ENCODE measurements at places on chromosomes 4 and X. TPM values are rescaled to one million over a fixed set of nuclear protein-coding genes. Genes with fewer than 3 reads are reported as not detected.

- DNase-seq, result no peak
- H3K36me3 ChIP-seq, result no peaks in the 10 kb centered on the region
- H3K27ac ChIP-seq, result no peak overlapping the region
Observed at GRCh38 chr4:153535772-153536513, 69.8 kb downstream of the TMEM131L start.

GRCh38 chr4:98467627-98468072, 190.8 kb downstream of the TSPAN5 start:
- H3K4me3 ChIP-seq, result peak overlapping the region; percentile 77
- DNase-seq, result peak; percentile 92
- peak overlapping the region; percentile 85 for H3K27ac ChIP-seq
- H3K4me1 ChIP-seq, result peaks cover 35% of the 10 kb centered on the region

GRCh38 chr4:85028910-85029309, 62.4 kb upstream of the WDFY3 start:
- no peaks in the 10 kb centered on the region for H3K36me3 ChIP-seq
- H3K4me1 ChIP-seq, result no peaks in the 10 kb centered on the region
- DNase-seq, result no peak

DNA sequence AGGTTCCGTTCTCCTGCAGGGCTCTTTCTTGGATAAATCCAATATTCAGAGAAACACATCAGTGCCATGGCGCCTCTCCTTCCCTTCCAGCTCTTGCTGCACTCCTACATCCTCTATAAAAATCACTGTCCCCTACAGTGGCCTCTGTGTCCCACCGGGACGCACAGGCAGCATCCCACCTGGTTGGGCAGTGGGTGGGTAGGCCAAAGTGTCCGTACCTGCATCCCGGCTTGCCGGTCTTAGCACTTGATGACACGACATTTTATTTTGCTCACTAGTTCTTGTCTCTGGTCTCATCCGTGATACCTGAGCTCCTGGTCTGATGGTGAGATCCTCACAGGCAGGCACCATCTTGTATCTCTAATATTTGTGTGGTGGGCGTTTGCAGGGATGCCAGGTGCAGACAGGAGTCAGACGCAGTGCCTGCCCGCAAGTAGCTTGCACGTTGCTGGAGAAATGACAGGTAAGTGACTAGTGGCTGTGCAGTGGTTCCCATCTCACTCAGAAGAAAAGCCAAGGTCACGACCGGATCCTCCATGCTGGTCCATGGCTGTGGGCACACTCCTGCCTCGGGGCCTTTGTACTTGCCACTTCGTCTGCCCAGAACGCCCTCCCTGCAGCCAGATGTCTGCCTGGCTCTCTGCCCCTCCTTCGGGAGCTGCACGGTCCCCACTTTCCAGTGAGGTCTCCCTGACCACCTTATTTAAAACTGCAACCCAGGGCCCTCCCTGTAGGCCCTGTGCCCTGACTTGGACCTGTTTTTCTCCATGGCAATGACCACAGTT, 109.7 kb downstream of the SORCS2 start:
- no peaks in the 10 kb centered on the region for H3K4me1 ChIP-seq
- H3K4me3 ChIP-seq, result no peak overlapping the region
- no peaks in the 10 kb centered on the region for H3K36me3 ChIP-seq
- H3K27me3 ChIP-seq, result peaks cover 46% of the 10 kb centered on the region
- H3K27ac ChIP-seq, result no peak overlapping the region
- no peak for DNase-seq

The MSMO1 gene
- total RNA-seq, result 36.9 TPM

GRCh38 chr4:144591401-144591800, 54.6 kb upstream of the HHIP start:
- H3K4me1 ChIP-seq, result peaks cover 7% of the 10 kb centered on the region
- no peak overlapping the region for H3K4me3 ChIP-seq
- H3K27me3 ChIP-seq, result no peaks in the 10 kb centered on the region
- DNase-seq, result no peak
- no peak overlapping the region for H3K27ac ChIP-seq
- peaks cover 2% of the 10 kb centered on the region for H3K36me3 ChIP-seq

DNA sequence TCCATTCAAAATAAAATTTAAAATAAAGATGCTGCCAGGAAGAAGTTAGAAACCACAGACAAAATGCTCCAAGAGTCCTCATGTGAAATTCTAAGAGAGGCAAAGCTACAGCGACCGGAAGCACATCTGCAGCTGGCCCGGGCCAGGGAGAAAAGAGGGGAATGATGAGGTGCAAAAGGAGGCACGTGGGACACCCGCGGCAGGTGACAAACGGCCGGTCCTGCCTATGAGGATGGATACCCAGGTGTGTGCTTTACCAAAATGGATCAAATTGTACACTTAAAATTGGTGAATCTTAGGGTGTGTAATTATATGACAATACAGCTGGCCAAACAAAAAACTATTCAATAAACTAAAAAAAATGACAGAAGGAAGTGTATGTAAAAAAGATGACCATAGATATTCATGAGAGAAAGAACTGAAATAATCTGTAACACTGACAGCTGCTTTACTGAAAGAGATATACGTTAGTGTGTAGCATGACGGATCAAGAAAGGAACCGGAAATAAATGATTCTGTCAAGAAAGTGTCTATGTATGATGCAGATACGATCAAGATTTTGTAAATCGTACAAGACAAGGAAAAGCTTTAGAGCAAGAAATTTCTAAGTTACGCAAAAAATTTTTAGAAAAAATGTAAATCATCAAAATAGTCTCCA, 29.5 kb downstream of the PPP2R3B start:
- no peak overlapping the region for H3K4me3 ChIP-seq
- DNase-seq, result no peak
- no peak overlapping the region for H3K27ac ChIP-seq
- no peaks in the 10 kb centered on the region for H3K27me3 ChIP-seq
- H3K36me3 ChIP-seq, result peaks cover 29% of the 10 kb centered on the region

The PLK4 gene
- total RNA-seq, result 5.7 TPM
